CD4-positive, alpha-beta T cell treated with Interleukin-6 for 4 hours (primary cell): ENCODE measurements at places on chromosomes 2 and 18.

GRCh38 chr2:12819721-12820120 lies 103.0 kb downstream of the TRIB2 start:
- DNase-seq, result no peak

- DNase-seq, result no peak
Measured at GRCh38 chr2:216389570-216389969, 17.3 kb upstream of the MARCHF4 start.

DNA sequence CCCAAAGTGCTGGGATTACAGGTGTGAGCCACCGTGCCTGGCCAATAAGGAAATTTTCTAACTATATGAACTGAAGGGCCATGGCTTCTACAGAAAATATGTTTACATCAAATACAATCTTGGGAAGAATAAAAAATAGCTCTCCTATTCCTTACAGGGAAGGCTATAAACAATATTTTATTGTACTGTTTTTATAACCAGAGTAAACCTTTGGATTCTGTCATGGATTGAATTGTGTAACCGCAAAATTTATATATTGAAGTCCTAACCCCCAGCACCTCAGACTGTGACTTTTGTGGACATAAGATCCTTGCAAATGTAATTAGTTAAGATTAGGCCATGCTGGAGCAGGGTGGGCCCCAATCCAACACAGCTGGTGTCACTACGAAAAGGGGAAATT lies 8.3 kb downstream of the HSBP1L1 start:
- DNase-seq, result no peak

DNA sequence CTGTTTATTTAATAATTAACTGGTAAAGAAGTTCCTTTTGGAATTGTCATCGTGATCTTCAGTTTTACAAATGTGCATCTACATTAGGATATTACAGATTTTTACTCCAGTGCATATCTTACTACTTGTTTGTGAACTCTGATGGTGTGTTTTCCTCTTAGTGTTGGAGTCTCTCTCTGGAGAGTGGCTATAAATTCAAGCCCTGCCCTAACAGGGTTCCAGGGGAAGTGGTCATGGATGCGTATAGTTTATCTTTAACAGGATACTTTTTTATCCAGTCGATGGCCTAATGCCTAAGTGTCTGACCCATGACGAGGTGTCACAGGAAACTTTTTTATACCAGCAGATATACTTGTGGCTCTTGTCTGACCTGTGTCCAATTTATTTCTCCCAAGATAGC lies 75.4 kb downstream of the CHN1 start:
- no peak for DNase-seq

DNA sequence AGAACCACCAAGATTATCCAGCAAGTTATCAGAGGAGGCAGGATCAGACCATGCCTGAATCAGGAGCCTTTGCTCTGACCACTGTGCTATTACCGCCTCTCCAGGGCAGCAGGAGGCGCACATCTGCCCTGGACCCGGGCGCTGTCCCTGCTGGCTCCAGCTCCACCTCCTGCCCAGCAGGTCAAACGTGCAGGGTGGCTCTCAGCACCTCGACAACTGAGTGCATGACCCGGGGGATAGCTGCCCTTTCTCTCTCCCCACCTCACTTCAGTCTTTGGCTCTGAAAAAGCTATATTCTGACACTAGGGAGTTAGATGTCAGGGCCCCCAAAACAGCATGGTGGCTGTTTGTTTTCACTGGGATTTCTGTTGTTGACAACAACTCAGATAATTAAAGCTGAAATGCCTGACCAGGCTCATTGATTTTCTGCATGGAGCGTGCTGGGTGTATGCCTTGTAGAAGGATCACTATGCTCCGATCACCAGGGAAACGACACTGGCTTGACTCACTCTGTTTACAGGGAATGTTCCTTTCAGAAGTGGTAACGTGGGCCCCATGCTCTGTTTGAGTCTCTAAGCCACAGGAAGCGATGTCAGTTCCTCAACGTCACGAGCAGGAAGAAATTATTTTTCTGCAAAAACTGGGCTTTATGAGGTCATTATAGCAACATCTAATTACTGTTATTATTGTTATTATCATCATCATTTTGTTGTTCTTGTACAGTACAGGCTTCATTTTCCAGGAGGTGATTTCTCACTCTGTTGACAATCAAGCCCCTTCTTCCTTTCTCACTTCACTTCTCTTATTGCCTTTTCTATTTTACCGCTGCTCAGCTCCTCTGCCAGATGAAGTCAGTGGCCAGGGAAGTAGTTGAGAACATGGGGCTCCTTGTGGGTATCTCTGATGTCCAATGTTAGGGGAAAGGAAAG lies 125.6 kb downstream of the PLB1 start:
- peak; percentile 78 for DNase-seq

DNA sequence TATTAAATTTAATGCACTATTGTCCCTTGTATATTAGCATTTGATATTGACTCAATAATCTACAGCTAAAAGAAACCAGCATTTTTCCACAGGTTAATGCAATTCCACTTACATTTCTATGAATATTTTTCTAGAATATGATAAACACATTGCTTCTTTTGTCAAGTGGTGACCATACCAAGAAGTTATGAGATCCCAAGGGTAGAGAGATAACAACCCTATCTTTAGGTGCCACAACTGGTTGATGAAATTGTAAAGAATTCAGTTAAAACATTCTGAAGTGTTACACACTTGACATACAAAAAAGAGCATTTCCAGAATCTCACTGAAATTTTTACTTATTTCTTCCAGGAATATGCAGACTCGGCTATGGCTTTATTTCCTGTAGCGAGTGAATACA lies 56.0 kb downstream of the ABCG8 start:
- DNase-seq, result no peak

DNA sequence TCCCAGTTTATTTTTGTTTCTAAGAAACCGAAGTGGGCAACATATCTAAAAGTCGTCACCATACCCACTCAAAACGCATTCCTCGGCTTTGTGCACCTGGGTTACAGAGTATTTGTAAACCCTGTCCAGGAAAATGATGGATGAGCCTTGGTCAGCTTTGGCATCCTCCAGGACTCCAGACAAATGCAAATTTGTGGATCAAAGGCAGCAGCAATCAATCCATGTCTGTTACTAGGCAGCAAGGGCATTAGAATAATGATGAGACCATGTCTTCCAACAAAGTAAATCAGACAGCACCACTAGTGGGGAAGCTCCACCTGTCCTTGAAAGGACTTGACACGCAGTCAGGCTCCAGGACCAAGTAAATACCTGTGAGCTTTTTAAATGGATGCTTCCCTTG lies 672.6 kb upstream of the GYPC start:
- DNase-seq, result no peak

DNA sequence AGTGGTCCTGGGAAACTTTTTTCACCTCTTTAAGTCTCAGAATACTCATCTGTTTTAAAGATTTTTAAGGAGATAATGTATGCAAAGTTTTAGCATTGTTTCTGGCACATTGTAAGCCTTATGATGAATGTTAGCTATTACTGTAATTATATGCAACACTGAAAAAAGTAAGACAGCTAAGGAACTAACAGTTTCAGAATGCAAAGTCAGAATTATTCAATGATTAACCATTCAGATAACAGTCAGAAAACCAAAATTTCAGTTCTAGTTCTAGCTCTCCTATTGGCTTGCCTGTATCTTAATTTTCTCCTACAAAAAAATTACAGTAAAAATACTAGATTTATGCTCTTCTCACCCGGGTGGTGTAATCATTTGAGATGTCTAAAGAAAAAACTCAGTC lies 101.1 kb downstream of the SLC4A10 start:
- no peak for DNase-seq

- no peak for DNase-seq
Measured at GRCh38 chr2:26504002-26504401, 26.1 kb upstream of the OTOF start.

GRCh38 chr2:85445316-85446295 lies 27.1 kb downstream of the SH2D6 start:
- no peak for DNase-seq

GRCh38 chr2:152792974-152793373 lies 74.6 kb downstream of the ARL6IP6 start:
- DNase-seq, result no peak

DNA sequence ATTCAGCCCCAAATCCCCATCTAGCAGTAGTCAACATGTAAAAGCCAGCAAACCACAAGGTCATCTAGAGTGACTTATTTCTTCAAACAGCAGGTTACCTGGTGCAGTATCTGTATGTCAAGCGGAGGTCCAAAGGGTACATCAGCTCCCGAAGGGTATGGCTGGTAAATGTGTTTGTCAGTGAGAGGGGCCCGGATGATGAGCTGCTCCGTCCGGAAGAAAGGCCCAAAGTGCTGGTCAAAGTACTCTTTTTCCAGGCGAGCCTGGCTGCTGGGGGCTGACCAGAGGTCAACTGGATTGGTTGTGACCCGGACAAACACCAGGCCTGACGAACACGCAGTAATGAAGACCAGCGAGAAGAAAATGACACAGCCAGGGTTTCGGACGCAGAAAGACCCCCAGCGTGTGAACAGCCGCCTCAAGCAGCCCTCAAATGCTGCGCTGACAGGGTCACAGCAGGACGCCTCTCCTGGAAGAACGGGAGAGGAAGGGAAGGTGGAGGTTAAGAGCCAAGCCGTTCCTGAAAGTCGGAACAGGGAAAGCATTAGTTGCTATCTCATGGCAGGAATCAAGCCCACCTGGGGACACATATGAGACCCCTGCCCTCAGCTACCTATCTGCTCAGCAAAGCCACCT lies 30.0 kb downstream of the NPC1 start:
- no peak for DNase-seq

DNA sequence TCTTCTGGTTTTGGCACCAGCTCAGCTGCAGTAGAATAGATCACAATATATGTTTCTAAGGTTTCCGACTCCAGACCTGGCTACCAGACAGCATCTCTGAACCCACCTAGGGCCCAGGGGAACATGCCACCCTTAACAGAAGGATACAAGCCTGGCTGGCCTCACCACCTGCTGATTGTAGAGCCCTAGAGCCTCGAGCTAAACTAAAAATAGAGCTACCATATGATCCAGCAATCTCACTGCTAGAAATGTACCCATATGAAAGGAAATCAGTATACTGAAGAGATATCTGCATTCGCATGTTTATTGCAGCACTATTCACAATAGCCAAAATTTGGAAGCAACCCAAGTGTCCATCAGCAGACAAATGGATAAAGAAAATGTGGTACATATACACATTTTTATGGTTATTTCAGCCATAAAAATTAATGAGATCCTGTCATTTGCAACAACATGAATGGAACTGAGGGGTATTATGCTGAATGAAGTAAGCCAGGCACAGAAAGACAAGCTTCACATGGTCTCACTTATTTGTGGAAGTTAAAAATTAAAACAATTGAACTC lies 242.4 kb upstream of the SLC39A10 start:
- DNase-seq, result no peak

- DNase-seq, result no peak
Measured at GRCh38 chr2:38092196-38092902, 16.4 kb upstream of the CYP1B1 start.

DNA sequence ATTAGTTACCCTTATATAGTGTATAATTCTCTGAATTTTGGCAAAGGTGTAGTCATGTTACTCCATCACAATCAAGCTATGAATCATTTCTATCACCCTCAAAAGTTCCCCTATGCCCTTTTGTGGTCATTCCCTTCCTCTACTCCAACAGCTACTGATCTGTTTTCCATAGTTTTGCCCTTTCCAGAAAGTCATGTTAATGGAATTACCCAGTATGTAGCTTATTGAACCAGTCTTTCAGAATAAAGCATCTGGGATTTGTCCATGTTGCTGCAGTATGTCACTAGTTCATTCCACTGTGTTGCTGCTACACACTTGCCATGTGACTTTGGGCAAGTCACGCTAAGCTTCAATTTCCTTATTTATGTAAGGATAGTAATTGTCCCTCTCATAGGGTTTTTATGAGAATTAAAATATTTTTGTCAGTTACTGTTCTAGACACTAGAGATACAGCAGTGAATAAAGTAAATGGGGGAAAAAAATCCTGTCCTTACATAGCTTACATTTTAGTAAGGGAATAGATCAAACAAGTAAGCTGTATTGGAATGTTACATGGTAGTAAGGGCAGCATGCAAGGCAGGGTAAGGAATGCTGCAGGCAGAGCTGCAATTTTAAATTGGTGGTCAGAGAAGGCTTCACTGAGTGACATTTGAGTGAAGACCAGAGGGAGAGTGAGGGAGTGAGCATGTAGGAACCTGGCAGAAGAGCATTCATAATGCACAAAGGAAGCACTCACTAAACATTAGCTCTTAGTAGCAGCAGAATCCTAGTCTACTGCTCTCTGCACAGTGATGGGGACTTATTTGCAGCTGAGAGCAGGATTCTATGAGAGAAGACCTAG lies 80.3 kb upstream of the TSPYL6 start:
- no peak for DNase-seq

GRCh38 chr2:213022987-213023386 lies 128.4 kb downstream of the IKZF2 start:
- no peak for DNase-seq

GRCh38 chr2:183868153-183868552 lies 730.2 kb upstream of the ZNF804A start:
- DNase-seq, result no peak

DNA sequence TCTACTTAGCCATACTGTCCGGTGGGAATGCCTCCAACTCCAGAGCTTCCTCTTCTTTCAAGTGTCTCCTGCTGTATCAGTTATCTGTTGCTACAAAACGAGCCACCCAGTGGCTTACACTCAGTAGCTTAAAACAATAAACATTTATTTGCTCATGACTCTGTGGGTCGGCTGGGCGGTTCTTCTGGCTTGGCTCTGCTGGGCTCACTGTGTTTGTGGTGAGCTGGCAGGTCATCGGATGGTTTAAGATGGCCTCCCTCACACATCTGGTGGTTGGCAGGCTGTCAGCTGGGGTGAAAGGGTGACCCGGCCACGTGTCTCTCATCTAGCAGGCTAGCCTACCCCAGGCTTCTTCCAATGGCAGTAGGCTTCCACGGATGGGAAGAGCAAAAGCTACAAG lies 122.4 kb upstream of the SLC1A4 start:
- no peak for DNase-seq

- DNase-seq, result no peak
Measured at GRCh38 chr18:57446322-57446721, 11.1 kb downstream of the ONECUT2 start.

GRCh38 chr2:88933091-88933490 lies 241.6 kb downstream of the RPIA start:
- DNase-seq, result no peak

DNA sequence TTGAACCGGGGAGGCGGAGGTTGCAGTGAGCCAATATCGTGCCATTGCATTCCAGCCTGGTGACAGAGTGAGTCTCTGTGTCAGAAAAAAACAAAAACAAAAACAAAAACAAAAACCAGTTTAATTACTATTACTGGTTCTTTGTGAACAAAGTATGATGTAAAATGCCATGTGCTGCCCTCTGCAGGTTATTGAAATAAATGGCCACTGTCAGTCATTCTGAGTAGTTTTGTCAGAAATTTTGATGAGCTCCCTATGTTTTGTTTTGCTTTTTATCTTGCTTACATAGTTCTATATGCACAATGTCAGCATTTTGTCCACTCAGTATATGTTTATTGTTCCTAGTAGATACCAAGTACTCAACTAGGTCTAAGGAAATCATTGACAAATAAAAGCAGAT lies 423.6 kb upstream of the CHST9 start:
- DNase-seq, result no peak

- no peak for DNase-seq
Measured at GRCh38 chr2:101864426-101864825, 127.3 kb upstream of the IL1R2 start.
